ENCODE measurements at places on chromosomes 3 and 15.

- DNase-seq: no peak
Observed at GRCh38 chr3:183259621-183260020, 6.6 kb downstream of the B3GNT5 start.

- no peak for DNase-seq
Observed at GRCh38 chr3:16866571-16866970, 18.2 kb upstream of the PLCL2 start.

GRCh38 chr3:38000242-38000916 lies 9.8 kb downstream of the VILL start:
- DNase-seq: no peak

- DNase-seq: no peak
Observed at GRCh38 chr15:44541282-44541958, 4.5 kb downstream of the EIF3J start.

DNA sequence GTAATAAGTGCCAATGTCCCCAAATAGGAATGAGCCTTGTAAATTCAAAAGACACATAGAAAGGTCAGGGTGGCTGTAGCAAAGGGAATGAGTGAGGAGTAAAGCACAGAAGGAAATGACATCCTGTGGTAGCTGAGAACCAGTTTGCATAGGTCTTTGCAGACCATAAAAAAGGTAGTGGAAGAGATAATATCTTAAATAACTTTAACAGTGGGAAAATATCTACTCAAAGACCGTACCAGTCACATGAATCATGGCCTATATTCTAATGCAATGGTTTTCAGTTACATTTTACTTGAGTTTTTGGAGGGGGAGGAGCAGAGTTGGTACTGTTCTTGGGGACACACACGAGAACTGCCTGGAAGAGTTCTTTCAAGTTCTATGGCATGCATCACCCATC lies 297.3 kb upstream of the ADAMTS9 start:
- DNase-seq: no peak

DNA sequence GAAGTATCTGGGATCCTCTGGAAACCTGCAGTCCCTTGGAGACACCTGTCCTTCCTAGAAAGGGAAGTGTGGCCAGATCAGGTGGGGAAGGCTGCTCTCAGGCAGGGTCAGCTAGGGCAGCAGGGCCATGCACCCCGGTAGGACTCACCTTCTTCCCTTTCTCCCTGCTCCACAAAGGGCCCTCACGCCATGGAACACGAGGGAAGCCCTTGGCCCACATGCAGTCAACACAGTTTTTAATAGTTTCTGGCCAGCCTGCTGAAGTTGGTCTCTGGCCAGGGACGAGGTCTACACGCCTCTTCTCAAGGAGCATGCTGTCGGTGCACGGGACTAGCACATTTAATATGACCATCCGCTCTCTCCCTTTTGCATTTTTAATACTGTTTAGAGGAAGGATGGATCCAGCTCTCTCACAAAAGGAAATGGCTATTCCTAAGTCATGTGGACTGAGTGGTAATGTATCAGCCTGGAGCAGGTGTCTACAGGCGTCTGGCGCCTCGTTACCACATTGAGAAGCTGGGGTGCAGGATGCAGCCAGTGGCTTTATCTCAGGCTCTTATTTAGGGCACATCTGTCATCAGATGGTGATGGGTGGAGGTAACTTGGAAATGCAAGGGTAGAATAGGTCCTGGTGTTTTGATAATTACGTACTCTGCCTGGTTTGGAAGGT lies 153.9 kb downstream of the KLF13 start:
- peak; percentile 44 for DNase-seq

GRCh38 chr3:45907769-45908705 lies 21.7 kb downstream of the CCR9 start:
- DNase-seq: no peak

DNA sequence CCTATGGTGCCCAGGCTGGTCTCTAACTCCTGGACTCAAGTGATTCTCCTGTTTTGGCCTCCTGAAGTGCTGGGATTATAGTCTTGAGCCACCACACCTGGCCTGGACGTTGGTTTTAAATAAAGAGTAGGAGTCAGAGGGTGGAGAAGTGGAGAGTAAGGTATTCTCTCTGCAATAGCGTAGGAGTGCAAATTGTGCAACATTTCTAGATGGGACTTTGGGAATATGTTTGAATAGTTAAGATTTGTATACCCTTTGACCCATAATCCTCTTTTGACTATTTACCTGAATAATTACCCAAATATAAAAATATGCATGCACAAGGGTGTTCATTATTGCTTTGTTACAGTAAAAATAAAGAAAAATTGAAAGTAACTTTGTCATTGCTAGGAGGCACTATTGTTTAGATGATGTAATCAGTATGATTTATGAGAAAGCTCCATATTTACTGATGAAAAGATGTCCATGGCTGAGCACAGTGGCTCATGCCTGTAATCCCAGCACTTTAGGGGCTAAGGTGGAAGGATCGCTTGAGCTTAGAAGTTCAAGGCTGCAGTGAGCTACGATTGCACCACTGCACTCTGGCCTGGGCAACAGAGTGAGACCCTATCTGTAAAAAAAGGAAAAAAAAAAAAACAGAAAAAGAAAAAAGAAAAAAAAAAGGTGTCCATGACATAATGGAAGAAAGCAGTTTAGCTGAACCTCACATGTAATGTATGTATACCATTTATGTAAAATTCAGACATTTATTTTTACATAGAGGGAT lies 15.1 kb upstream of the XYLB start:
- no peak for DNase-seq

GRCh38 chr15:78617516-78617915 lies 3.3 kb downstream of the CHRNA3 start:
- no peak for DNase-seq

DNA sequence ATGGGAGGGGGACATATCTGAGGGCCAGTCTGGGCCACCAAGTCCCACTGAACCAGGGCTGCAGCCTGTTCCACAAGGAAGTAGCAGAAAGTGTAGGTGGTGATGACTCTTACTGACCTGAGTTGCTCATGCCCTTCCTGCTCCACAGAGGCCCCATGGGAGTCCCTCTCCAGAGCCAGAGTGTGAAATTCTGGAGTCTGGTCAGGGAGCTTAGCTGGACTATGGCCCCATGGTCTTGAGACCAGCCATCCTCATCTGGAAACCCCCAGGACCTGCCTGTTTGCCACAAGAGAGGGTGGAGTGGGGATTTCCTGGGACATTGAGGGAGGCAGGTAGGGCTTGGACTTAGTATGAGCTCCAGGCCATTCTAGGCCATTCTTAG lies 3.0 kb downstream of the SPINT1 start:
- peak; percentile 37 for DNase-seq

- no peak for DNase-seq
Observed at GRCh38 chr3:120823156-120823555, 80.6 kb downstream of the GTF2E1 start.

DNA sequence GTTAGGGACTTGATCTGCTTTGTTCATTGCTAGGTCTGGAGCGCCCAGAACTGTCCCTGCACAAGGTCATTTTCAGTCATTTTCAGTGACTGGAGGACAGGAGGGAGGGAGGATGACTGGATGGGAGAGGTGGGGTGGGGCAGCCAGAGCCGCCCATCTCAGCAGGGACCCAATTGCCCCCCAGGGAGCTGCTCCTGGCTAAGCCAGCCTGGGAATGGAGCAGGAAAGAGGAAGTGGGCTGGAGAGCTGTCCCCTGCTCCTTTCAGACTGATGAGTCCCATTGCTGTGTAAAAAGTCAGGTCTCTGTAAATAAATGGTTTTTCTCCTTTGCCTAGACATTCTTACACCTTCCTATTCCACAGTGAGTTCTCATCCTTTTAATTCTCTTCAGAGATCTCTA lies 98.4 kb upstream of the RAD18 start:
- no peak for DNase-seq

DNA sequence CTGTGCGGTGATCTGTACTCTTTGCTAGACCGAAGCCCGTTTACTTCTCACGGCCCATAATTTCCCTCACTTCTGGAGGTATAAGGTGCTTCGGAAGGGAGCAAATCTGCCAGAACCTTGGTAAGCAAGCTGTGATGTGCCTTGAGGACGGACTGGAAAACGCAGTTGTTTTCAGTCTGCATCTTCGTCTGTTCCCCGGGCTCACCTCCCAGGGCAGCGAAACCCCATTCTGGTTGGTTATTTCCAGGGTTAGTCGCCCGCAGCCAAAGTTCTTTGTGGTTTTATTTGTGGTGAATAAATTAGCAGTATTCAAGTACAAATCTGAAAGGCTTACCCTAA lies 401 bp downstream of the RAMAC start:
- no peak for DNase-seq

DNA sequence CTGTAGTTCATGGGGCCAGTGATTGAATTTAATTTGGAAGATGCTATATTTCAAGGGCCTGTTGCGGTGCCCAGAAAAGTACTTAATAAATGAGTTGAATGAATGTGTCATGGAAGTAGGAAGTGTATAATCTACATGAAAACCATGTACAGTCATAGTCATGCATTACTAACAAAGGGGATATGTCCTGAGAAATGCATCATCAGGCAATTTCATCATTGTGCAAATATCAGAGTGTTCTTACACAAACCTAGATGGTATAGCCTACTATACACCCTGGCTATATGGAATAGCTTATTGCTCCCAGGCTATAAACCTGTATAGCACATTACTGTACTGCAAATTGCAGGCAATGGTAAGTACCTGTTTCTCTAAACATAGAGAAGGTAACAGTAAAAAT lies 10.7 kb upstream of the MYO5C start:
- DNase-seq: no peak

GRCh38 chr3:46221938-46222337 lies 13.8 kb upstream of the CCR1 start:
- DNase-seq: no peak

- DNase-seq: no peak
Observed at GRCh38 chr3:170529346-170529745, 56.5 kb downstream of the SLC7A14 start.

- DNase-seq: no peak
Observed at GRCh38 chr3:25888892-25889524, 99.1 kb downstream of the OXSM start.

DNA sequence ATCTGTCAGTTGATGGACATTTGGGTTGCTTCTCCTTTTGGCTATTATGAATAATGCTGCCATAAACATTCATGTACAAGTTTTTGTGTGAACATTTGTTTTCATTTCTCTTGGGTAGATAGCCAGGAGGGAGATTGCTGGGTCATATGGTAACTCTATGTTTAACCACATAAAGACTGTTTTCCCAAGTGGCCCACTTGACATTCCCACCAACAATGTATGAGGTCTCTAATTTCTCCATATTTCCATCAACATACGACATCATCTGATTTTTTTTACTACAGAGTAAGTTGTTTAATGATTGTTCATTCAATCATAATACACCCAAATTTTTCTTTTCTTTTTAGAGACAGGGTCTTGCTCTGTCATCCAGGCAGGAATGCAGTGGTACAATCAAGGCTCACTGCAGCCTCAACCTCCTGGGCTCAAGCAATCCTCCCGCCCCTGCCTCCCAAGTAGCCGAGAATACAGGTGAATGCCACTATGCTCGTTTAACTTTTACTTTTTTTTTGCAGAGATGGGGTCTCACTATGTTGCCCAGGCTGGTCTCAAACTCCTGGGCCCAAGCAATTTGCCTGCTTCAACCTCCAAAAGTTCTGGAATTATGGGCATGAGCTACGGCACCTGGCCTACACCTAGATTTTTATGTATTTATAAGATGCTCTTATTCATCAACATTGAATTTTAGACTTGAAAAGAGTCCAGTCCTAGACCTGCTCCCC lies 6.8 kb downstream of the IP6K1 start:
- DNase-seq: no peak

- no peak for DNase-seq
Observed at GRCh38 chr15:46316024-46316423, 681.2 kb downstream of the SQOR start.

GRCh38 chr3:107523289-107523538 lies 452 bp downstream of the BBX start:
- DNase-seq: no peak

GRCh38 chr3:64349551-64349950 lies 124.3 kb upstream of the PRICKLE2 start:
- DNase-seq: no peak

GRCh38 chr3:50554553-50554952 lies 13.0 kb downstream of the C3orf18 start:
- peak; percentile 71 for DNase-seq

DNA sequence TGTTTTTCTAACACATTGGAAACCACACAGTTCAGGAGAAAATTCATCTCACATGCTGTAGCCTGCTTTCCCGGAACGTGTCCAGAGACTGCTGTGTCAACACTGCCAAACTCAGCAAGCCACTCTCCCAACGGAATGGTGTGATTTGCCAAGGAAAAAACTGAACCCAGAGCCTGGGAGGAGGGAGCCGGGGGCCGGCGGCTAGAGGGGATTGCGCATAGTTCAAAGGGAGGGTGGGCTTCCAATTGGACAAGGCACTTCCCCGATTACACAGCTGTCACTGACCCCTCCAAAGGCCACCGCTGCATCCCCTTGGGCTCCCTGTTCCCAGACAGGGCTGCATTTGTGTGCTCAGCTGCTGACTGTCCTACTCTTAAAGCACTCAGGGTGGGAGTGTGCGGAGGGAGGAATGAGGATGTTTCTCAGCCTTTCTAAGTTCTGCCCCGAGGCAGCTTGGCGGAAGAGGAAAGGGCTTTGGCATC lies 256.2 kb downstream of the ZNF621 start:
- DNase-seq: no peak

GRCh38 chr3:197000211-197000610 lies 29.4 kb downstream of the MELTF start:
- DNase-seq: peak; percentile 56

DNA sequence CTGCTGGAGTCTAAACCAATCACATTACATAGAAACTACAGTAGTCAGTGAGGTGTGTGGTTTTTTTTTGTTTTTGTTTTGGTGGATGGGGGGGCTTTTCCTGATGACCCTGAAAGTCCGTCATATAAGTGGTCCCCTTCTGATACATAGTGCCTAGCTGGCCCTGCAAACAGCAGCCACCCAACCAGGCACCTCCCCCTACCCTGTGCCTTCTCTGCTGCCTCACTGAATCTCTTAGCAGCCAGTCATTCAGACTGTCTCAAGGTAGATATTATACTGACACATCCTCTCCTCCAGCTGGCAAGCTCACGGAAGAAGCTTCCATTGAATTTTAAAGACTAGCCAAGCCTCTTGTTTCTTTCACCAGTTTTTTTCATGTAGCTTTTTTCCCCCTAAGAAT lies 21.4 kb downstream of the SYN2 start:
- no peak for DNase-seq

DNA sequence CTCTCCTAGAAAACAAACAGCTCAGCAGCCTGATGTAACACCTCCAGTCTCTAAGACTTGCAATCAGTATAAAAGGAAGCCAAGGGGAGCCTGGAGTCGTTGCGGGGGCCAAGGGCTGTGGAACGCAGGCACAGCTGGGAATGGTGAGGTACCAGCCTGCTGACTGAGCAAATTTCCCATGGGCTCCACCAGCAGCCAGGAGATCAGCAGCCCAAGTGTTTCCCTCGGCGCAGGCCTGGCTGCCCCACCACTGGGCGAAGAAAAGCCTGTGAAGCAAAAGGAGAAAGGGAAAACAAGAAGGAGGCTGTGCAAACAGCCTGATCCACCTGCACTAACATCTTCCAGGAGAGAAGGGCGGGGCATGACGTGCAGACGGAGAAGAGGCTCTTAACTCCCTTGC lies 155.3 kb downstream of the SHQ1 start:
- no peak for DNase-seq
